Suprapubic skin (tissue), 4 donors: ENCODE measurements at places on chromosomes 12 and 14. TPM values are rescaled to one million over a fixed set of nuclear protein-coding genes. Genes with fewer than 3 reads are reported as not detected.

GRCh38 chr12:80314741-80315140 lies 129.3 kb upstream of the PTPRQ start:
- no peak for DNase-seq

- no peak for DNase-seq
Measured at GRCh38 chr12:70994217-70994788, 73.8 kb upstream of the PTPRR start.

The CLEC6A gene
- total RNA-seq = not detected

- DNase-seq = no peak
Measured at GRCh38 chr12:127771546-127771945, 495.4 kb upstream of the TMEM132C start.

- no peak for DNase-seq
Measured at GRCh38 chr12:114933428-114934160, 249.6 kb upstream of the TBX3 start.

- DNase-seq = no peak
Measured at GRCh38 chr12:14157088-14157747, 175.8 kb upstream of the GRIN2B start.

The STAB2 gene
- total RNA-seq = 0.34 TPM

The WDR20 gene
- total RNA-seq = 39.4 TPM

GRCh38 chr14:77559381-77559780 lies 57.1 kb downstream of the SPTLC2 start:
- no peak for DNase-seq

DNA sequence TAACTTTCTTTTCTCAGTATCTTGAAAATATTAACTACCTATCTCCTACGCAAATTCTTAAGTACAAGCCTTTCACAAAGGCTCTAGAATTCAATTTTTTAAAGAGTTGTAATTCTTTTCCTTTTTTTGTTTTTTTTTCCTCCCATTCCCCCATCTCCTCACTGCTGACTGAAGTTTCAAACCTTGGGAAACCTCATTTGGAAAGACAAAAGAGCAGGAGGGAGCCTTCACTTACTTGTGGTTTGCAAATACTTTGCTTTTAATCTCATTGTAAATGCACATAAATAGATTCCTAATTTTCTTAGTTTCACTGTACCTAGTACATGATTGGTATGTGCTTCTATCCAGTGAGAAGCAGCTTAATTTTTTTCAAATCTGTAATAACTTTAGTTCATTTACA lies 15.8 kb upstream of the PTGDR start:
- DNase-seq = no peak

The GDF3 gene
- not detected for total RNA-seq

The FCF1 gene
- 32.5 TPM for total RNA-seq

The TAMALIN gene
- total RNA-seq = 12.8 TPM

- DNase-seq = no peak
Measured at GRCh38 chr12:79857675-79858074, 77.2 kb downstream of the PPP1R12A start.

The RAD51AP1 gene
- total RNA-seq = 1.6 TPM

DNA sequence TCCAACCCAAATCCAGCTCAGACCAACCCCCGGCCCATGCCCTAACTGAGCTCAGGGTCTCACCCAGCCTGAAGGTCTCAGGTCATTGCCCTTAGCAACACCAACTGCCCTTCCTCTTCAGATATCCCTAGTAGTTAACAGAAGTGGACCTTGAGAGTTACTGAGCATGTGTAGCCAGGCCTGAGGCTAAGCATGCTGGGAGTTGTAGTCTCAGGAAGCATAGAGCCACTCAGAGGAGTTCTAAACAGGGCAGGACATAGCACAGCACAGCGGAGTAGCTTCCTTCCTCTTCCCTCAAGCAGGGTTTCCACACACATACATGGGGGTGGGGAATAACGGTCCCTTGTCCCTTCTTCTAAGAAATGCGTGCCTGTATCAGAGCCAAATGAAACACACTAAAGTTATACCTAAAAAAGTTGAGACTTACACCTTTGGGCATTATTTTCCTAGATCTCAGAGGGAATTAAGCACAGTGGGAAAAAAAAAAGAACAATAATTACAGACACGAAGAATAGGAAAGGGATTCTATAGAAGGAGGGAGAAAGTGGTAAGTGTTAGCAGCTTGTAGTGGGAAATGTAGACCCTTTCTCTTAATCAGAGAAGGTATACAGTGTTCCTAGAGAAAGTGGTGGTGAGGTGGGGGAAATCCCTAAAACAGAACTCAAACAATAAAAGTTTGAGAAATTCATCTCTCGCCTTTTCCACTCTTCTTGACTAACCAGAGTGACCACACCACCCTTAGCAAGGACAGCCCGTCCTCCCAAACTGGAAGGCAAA lies 4.4 kb downstream of the KMT2D start:
- no peak for DNase-seq

The RPL10L gene
- not detected for total RNA-seq
